ENCODE measurements at places on chromosomes 7 and 10.
A peak's percentile ranks its signal among the peaks of the same experiment; 100 is the strongest.

DNA sequence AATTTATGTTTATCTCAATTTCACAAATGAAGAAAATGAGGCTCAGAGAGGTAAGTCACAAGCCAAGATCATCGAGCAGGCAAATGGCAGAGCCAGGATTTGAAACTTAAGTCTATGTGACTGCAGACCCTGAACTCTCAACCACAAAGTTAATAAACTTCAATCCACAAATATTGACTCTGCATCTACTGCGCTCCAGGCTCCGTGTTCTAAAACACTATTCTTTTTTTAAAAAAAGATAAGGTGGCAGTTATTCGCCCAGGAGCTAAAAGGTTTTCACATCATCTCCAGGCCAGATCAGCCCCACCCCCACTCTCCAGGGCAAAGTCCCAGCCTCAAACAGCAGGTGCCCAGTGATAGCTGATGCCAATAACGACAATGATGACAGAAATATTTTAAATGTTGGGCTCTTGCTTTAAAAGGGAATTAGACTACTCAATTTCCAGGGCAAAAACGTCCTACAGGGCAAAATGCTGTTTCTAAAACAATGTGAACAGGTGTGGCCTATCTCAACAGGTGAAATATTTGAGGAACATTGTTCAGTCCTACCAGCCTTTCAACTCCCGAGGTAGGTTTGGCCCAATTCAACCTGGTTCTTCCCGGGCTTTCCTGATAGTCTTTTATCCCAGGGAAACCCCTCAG is 85.2 kb downstream of the SORBS1 start:
- H3K27me3 ChIP-seq, result no peaks in the 10 kb centered on the region
- peaks cover 13% of the 10 kb centered on the region for H3K4me1 ChIP-seq
- no peak for DNase-seq
- no peak overlapping the region for H3K4me3 ChIP-seq
- H3K27ac ChIP-seq, result peak overlapping the region; percentile 40

- no peaks in the 10 kb centered on the region for H3K27me3 ChIP-seq
- no peak overlapping the region for H3K27ac ChIP-seq
- no peaks in the 10 kb centered on the region for H3K36me3 ChIP-seq
- H3K4me3 ChIP-seq, result no peak overlapping the region
These were observed 249.8 kb downstream of the AUTS2 start for GRCh38 chr7:69847921-69848612.

- H3K36me3 ChIP-seq, result no peaks in the 10 kb centered on the region
- no peak overlapping the region for H3K4me3 ChIP-seq
- H3K27me3 ChIP-seq, result no peaks in the 10 kb centered on the region
- no peaks in the 10 kb centered on the region for H3K4me1 ChIP-seq
These were observed 48.1 kb downstream of the WIPF3 start for GRCh38 chr7:29854257-29854938.

- no peaks in the 10 kb centered on the region for H3K36me3 ChIP-seq
- no peaks in the 10 kb centered on the region for H3K27me3 ChIP-seq
- no peak for DNase-seq
- H3K27ac ChIP-seq, result no peak overlapping the region
- no peak overlapping the region for H3K4me3 ChIP-seq
These were observed 273.9 kb downstream of the PAXIP1 start for GRCh38 chr7:154729056-154729455.

- no peak overlapping the region for H3K4me3 ChIP-seq
- DNase-seq, result no peak
- no peaks in the 10 kb centered on the region for H3K27me3 ChIP-seq
- H3K36me3 ChIP-seq, result no peaks in the 10 kb centered on the region
- H3K27ac ChIP-seq, result no peak overlapping the region
These were observed 50.9 kb upstream of the SCIN start for GRCh38 chr7:12519682-12520009.

GRCh38 chr7:142024547-142024946 is 28.9 kb downstream of the MGAM start:
- no peak for DNase-seq
- H3K4me3 ChIP-seq, result no peak overlapping the region
- no peak overlapping the region for H3K27ac ChIP-seq
- no peaks in the 10 kb centered on the region for H3K4me1 ChIP-seq
- no peaks in the 10 kb centered on the region for H3K36me3 ChIP-seq

DNA sequence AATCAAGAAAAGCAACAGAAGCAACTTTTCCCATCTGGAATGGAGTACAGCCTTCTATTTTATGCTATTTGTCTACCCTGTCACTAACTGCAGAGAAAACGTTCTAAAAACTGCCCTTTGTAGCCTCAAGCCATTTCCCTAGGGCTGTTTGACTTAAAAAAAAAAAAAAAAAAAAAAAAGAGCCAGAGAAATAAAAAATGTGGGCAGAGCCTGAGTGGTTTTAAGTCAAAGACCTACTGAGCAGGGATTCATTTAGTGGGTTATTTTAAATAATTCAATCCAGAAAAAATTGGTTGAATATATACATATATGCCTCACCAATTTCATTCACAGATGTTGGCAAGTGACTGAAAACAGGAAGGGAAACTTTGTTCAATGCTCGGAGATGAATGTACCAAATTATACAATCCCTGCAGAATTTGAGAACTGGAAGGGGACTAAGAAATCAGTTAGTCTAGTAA is 75.2 kb downstream of the PPP1R3C start:
- H3K27me3 ChIP-seq, result no peaks in the 10 kb centered on the region
- no peak overlapping the region for H3K4me3 ChIP-seq
- no peaks in the 10 kb centered on the region for H3K4me1 ChIP-seq
- no peak overlapping the region for H3K27ac ChIP-seq
- no peaks in the 10 kb centered on the region for H3K36me3 ChIP-seq

DNA sequence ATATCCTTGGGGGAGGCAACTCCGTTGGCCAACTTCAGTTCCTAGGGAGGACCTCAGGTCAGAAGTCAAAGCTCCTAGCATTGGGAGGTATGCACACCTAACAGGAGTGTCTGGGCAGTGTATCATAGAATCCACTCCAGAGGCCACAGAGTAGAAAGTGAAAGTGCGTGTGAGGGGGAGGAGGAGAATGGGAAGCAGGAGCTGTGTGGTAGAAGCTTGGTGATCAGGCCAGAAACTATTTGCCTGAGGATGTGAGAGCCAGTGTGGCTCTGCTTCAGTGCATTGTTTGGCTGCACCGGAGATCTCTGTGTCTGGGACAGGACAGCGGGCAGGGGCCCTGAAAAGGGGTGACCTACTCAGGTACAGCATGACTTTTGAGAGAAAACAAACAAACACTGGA is 557.4 kb upstream of the VSTM2A start:
- H3K4me1 ChIP-seq, result no peaks in the 10 kb centered on the region
- H3K36me3 ChIP-seq, result no peaks in the 10 kb centered on the region
- H3K27me3 ChIP-seq, result no peaks in the 10 kb centered on the region

GRCh38 chr10:62980687-62981086 is 152.4 kb upstream of the NRBF2 start:
- no peak overlapping the region for H3K27ac ChIP-seq
- no peaks in the 10 kb centered on the region for H3K36me3 ChIP-seq
- H3K4me1 ChIP-seq, result no peaks in the 10 kb centered on the region
- no peak overlapping the region for H3K4me3 ChIP-seq

DNA sequence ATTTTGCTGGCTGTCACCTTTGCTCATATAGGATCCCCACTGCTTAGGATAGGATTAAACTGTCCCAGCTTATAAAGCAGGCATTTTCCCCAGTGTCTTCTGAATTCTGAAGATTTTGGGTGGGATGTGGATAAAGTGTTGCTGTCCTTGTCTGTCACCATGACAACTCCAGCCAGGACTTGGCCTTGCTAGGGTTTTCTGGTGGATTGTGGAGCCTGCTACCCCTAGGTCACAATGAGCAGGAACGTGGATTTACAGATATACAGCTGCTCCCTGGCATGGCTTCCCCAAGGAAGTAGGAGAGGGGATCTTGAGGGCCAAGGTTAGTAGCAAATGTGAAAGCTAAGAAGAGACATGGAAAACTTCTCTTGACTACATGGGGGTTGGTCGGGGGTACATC is 220.7 kb downstream of the WDR11 start:
- no peaks in the 10 kb centered on the region for H3K27me3 ChIP-seq
- no peaks in the 10 kb centered on the region for H3K36me3 ChIP-seq
- no peak overlapping the region for H3K4me3 ChIP-seq
- H3K4me1 ChIP-seq, result no peaks in the 10 kb centered on the region
- H3K27ac ChIP-seq, result no peak overlapping the region

DNA sequence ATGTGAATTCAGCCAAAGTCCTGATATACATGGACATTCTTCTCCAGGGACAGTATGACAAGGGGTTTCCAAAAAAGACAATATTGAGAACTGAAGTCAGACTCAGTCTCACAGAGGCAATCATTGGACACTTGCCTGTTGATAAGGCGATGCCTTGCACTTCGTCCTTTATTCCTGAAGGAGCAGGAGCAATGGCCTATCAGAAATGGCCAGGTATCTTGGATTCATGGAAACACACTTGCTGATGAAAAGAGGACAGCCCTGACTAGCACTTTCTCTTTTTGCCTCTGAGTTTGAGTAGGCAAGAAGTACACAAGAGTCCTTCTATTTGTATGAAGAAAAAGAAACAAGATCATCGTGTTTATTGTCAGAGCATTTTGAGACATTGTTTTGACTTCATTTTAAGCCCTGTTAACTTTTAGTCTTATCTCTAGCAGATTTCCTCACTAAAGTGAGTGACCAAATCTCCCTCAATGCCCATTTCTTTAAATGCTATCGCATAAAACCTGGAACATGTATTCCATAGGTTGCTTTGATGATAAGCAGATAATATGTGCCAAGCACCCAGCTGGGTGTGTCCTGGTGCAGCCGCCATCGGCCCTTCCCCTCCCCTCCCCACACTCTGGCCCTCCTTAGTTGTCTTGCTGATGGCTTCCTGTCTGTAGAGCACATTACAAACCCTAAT is 26.6 kb downstream of the ST8SIA6 start:
- no peaks in the 10 kb centered on the region for H3K4me1 ChIP-seq
- no peak overlapping the region for H3K4me3 ChIP-seq
- H3K36me3 ChIP-seq, result no peaks in the 10 kb centered on the region

DNA sequence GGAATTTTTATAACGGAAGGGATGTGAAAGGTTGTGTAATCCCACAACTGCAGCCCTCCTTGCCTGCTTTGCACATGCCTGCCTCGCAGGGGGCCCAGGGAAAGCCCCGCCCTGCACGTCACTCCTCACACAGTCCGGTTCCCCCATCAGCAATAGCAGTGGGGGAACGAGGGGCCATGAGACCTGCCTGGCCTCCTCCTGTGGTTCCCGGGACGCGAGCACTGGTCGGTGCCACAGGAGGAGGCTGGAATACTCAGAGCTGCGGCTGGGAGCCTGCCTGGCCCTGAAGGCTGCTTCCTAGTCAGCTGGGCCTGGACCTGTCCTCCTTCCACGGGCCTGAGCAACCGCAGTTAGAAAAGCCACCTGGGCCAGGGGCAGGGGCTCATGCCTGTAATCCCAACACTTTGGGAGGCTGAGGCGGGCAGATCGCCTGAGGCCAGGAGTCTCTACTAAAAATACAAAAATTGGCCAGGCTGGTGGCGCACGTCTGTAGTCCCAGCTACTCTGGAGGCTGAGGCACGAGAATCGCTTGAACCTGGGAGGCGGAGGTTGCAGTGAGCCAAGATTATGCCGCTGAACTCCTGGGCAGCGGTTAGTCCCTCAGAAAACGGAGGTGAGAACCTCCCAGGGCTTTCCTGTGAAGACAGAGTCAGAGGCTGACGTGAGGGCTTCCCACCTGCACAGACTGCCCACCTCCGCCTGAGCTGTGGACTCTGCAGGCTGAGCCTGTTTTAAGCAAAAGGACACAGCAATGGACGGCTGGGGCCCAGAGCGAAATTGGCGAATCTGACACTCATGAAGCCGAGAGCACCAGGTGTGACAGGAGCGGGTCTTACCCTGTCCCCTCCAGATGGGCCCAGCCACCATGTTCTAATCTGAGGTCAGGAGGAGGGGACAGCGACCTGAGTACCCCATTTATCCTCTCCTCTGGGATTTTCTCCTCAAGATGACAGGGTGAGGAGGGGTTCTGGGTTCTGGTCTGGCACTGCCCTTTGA is 52.9 kb downstream of the VIPR2 start:
- H3K4me1 ChIP-seq, result no peaks in the 10 kb centered on the region
- no peaks in the 10 kb centered on the region for H3K27me3 ChIP-seq
- no peak overlapping the region for H3K4me3 ChIP-seq
- DNase-seq, result peak; percentile 40
- H3K36me3 ChIP-seq, result no peaks in the 10 kb centered on the region

- no peak overlapping the region for H3K27ac ChIP-seq
- peaks cover under 1% of the 10 kb centered on the region for H3K36me3 ChIP-seq
- no peaks in the 10 kb centered on the region for H3K27me3 ChIP-seq
- no peaks in the 10 kb centered on the region for H3K4me1 ChIP-seq
- H3K4me3 ChIP-seq, result no peak overlapping the region
These were observed 19.8 kb downstream of the ERCC6 start for GRCh38 chr10:49518982-49519578.

DNA sequence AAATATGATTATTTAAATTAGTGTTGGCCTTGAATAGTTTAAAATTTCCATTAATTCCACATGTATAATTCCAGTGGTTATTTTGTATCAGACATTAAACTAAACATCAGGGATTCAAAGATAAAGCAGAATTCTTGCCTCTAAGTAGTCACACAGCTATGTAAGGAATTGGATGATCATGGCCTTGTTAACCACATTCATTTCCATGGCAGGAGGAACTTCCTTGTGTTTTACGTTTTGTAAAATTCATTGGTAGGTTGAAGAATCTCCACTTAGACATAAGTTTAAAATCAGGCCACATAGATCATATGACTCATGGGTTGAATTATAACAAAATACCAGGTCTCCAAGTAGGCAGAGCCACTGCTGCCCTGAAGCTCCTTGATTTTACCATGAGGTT is 289.7 kb downstream of the PLXDC2 start:
- no peaks in the 10 kb centered on the region for H3K4me1 ChIP-seq
- H3K36me3 ChIP-seq, result no peaks in the 10 kb centered on the region
- no peaks in the 10 kb centered on the region for H3K27me3 ChIP-seq

DNA sequence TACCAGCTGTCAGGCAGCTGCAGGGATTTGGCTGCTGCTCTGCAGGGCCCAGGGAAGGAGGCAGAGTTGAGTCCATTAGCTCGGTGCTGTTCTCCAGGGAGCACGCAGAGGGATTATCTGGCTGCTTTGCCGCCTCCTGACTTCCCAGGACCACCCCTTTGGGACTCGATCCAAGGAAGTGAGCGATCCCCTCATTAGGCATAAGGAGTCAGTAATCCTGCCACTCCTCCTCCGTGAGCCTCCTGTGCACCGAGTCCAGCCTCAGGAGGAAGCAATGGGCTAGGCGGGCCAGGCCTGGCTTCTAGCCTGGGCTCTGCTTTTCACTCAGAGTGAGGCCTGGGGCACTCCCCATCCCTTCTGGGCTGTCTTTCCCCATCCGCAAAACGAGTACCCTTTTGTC is 417.9 kb downstream of the RPS24 start:
- H3K36me3 ChIP-seq, result no peaks in the 10 kb centered on the region
- H3K4me3 ChIP-seq, result no peak overlapping the region
- DNase-seq, result no peak
- H3K4me1 ChIP-seq, result no peaks in the 10 kb centered on the region
- no peaks in the 10 kb centered on the region for H3K27me3 ChIP-seq

- DNase-seq, result no peak
- no peaks in the 10 kb centered on the region for H3K27me3 ChIP-seq
- no peaks in the 10 kb centered on the region for H3K36me3 ChIP-seq
These were observed 1.8 kb downstream of the TDRD1 start for GRCh38 chr10:114180937-114181336.
